Cortex of kidney (tissue), 1 donor: ENCODE measurements at places on chromosomes 2 and 18.

DNA sequence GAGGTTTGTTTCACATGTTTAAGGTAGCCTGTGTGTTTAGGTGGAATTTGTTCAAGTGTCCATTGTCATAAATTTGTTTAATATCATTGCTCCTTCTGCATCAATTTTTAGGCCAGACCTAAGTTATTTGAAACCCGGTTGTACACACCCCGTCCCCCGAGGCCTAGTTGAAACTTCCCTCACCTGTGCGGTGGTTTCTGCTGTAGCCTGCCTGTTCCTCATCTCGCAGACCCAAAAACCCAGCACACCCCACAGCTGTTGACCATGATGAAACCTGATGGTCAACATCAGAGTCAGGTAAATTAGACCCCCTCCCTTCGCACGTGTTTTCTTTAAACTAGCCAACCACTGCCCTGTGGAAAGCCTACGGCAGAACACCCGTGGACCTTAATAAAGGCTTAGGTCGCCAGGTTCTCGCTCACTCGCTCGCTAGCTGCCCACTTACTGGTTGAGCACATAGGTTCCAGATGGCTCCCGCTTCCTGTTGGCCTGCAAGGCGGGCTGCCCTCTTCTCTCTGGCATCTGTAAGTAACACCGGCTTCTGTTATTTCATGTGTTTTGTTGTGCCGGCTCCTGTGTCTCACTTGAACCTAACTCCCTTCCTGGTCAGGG lies 64.4 kb downstream of the EML6 start:
- DNase-seq = no peak

DNA sequence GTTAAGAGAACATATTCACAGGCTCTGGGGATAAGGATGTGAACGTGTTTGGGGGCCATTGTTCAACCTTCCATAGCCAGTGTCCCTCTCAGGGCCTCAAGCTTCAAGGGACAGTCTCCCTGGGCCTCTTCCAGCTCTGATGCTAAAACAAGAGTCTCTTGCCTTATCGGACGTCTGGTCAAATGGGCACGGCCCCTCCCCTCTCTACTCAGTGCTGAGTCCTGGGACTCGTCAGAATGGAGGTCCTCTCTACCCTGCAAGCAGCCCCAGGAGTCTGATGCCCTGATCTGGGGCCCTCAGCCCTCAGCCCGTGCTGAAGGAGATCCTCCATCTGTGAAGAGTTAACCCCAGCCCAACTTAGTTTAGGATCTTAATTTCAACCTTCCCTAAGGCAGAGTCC lies 198.2 kb downstream of the ZFP36L2 start:
- no peak for DNase-seq

- no peak for DNase-seq
Observed at GRCh38 chr2:14288016-14288415, 344.5 kb upstream of the LRATD1 start.

DNA sequence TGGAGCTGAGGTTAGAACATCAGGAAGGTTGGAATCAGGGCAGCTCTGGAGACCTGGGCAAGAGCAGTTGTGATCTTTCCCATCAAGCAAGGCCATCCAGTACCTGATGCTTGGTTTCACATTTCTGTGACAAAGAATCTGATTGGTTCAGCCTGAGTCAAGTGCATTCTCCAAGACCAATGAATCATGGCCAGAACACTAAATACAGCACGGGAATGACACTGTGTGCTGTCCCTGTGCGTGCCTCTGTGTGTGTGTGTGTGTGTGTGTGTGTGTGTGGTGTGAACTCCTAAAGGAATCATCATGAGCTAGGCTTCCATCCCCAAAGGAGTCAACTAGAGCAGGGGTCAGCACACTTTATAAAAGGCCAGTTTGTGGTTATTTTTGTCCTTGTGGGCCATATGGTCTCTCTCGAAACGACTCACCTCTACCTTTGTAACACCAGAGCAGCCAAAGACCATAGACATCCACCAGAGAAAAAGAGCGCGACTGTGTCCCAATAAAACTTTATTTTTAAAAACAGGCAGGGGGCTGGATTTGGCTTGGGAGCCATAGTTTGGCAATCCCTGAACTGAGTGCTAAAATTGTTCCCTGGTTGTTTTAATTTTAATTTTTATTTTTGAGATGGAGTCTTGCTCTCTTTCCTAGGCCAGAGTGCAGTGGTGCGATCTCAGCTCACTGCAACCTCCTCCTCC lies 99.7 kb downstream of the INHBB start:
- DNase-seq = no peak

- DNase-seq = no peak
Observed at GRCh38 chr2:153568105-153568504, 89.5 kb upstream of the RPRM start.

DNA sequence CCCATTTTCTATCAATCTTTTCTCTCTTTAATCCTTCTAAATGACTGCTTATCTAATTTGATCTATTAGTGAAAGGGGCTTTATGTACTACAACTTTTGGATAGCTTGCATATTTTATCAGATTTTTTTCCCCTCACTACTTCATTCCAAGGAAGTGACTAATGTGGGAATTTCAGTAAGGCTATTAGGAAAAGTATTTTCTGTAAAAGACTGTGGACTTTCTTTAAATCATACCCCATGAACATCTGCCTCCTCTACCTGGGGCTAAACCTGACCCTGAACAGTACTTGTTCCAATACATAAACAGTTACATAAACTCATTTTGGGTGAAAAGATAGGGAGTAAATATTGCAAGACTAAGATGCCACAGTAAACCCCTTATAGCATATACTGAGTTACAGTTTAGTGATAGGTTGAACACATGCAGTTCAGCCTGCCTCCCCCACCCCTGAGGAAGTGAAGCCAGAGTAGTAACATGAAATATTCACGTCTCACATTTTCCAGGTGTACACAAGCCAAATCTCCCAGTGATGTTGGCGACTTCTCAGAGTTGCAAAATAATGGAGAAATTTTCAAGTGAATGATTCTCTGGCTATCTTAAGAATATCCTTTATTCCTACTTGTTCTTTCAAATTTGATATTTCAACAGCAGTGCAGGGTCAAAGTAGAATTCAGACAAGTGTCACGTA lies 590.9 kb upstream of the ZEB2 start:
- DNase-seq = no peak

GRCh38 chr2:72204786-72205503 lies 57.3 kb upstream of the CYP26B1 start:
- DNase-seq = no peak

DNA sequence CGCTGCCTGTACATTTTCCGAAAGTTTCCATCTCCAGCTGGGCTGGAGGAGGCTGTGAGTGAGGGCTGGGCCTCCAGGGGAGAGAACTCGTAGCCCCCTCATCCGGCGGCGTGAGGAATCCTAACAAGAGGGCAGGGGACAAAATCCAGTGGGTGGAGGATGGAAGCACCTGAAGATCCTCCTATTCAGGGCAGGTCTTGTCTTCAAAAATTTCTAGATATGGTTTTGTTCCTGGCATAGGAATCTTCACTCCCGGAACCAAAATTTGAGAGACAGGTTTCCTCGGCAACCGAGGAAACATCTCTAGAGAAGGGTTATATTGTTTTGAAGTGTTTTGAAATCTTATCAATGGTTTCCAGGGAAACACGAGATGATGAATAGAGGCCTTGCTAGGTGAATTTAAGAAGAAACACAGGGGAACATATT lies 136.7 kb downstream of the SH3BP4 start:
- no peak for DNase-seq

- no peak for DNase-seq
Observed at GRCh38 chr2:201116959-201117734, 1.2 kb downstream of the CFLAR start.

DNA sequence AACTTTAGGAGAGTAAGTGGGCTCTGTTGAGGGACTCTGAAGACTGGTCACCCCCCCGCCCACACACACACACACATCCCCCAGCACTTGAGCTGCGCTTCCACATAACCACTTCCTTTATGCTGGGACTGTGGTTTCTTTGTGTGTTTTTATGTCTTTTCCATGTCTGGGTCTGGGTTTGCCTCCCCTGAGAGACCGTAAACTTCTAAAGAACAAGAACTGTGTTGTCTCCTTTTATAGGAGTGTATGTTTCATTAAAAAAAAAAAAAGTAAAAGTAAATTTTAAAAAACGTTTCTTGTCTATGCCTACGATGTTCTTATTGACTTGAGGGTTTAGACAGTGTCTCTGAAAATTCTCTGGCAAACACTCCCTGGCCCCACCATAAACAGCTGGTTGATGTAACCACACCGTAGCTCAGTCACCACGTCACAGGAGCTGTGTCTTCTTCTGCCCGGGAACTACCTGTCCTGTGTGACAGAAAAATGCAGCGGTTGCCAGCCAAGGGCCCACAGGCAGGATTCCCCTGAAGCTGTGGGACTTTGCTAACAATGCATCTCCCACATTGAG lies 68.0 kb downstream of the KLHL29 start:
- no peak for DNase-seq

- no peak for DNase-seq
Observed at GRCh38 chr2:181036445-181036844, 56.0 kb downstream of the UBE2E3 start.

DNA sequence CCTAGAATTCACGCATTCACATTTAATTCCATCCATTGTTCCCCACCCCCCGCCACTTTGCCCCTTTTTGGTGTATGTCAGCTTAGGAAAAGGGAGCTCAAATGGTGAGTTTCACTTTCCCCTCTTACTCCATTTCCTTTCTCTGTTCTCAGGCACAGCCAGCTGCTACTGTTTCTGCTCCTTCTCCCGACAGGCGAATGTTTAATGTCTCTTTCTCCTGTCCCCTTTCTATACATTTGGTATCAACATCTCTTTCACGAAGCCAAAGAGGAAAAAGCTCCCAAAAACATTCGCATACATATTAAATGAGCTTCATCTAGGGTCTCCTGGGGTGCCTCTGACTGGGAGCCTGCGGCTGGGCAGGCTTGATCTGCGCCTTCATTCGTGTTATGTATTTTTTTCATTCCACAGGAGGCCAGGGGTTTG lies 124.2 kb upstream of the SATB2 start:
- DNase-seq = no peak

DNA sequence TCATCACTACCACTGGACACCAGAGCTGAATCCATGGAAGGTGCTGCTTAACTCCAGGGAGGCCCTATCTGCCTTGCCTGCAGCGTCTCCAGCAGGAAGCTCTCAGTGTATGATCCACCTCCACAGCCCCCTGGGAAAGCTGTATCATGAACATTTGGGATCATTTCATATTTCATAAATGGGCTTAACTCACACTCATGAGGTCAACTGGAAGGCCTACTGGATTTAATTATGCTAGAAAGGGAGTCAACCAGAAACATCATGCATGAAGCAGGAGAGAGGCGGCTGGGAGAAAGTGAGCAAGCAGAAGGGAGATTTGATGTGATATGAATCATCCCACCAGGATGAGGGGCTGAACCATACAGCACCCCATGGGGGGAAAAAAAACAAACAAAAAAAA lies 537.7 kb downstream of the TNS1 start:
- DNase-seq = no peak

DNA sequence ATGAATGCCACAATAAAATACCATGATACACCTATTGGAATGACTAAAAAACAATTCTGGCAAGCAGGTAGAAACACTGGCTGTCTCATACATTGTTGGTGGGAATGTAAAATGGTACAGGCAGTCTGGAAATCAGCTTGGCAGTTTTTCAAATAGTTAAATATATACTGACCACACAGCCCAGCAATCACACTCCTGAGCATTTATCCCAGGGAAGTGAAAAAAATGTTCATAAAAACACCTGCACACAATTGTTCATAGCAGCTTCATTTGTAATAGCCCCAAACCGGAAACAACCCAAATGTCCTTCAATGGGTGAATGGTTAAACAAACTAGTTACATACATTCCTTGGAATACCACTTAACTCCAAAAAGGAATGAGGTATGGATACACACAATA lies 137.2 kb downstream of the TFCP2L1 start:
- no peak for DNase-seq

DNA sequence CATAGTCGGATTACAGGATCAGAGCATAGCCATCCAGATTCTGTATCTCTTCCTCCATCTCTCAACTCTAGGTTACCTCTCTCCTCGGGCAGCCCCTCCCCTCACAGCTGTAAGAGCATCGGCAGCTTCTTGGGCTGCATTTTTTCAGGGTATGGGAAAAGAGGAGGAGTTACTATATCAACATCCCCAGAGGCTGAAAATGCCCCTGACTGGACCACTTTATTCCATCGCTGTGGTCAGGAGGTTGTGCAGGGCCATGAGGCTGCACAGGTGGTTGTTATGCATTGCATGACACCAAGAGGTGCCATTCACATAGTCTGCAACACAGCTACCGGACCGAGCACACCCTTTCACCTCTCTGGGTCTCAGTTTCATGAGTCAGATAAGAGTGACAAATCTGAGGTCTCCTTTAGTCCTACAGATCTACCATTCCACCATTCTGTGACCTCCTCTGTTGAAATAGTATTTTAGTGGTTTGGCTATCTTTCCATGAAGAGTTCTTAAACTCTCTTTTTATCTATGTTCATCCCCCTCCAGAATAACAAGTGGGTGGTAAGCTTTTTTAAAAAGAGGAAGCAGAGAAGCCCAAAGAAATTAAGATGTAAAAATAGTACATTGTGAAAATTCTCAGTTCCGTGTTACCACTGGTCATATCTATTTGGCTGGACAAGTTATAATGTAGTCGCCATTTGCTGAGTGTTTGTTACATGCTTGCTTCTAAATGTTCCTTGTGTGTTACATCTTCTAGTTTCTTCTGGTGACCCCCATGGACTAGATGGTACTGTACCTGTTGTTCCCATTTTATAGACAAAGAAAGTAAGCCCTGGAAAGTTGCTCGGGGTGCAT lies 56.6 kb upstream of the SLC1A4 start:
- DNase-seq = no peak

- no peak for DNase-seq
Observed at GRCh38 chr2:118554616-118555015, 292.8 kb downstream of the EN1 start.

DNA sequence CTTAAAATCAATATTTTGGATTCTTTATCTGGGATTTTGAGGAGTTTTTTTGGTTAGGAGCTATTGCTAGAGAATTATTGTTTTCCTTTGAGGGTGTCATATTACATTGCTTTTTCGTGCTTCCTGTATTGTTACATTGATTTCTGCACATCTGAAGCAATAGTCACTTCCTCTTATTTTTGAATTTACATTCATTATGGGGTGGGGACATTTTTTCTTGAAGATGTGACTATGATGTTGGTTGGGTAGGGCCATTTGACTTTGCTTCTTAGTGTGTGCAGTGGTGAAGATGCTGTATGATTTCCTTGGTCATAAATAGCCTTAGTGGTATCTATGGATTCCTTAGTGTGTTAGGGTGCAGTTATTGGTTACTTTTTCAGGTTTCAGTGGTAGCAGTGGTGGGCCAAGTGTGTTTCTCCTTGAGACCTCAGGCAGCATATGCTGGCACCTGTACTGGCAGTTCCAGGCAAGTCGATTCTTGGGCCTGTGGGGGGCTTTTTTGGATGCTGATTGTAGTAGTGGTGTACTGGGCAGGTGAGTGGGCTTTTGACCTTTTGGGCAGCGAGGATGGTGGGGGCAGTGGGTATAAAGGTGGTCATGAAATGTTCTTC lies 61.8 kb downstream of the ARHGAP25 start:
- no peak for DNase-seq

GRCh38 chr2:237791977-237792727 lies 6.4 kb upstream of the RBM44 start:
- DNase-seq = no peak

- no peak for DNase-seq
Observed at GRCh38 chr2:120014226-120014980, 1.5 kb downstream of the EPB41L5 start.

GRCh38 chr2:25204190-25204838 lies 35.9 kb upstream of the POMC start:
- no peak for DNase-seq
